ENCODE measurements at places on chromosomes 1 and 21.

DNA sequence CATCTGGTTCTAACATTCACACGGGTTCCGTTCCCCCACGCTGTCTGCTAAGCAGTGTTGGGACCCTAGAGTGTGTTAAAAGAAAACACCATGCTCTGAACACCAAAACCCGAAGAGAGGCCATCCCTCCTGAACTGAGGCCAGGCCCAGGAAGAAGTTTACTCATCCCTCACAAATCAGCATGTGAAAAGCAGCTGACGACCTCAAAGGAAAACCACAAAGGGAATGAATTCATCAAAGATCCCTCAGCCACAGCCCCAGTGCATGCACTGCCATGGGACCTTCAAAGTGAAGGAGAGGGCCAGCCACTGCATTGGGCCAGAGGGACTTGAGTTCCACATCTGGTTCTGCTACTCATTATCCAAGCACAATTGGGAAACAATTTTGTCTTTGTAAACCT lies 7.0 kb upstream of the PSEN2 start:
- DNase-seq = no peak

DNA sequence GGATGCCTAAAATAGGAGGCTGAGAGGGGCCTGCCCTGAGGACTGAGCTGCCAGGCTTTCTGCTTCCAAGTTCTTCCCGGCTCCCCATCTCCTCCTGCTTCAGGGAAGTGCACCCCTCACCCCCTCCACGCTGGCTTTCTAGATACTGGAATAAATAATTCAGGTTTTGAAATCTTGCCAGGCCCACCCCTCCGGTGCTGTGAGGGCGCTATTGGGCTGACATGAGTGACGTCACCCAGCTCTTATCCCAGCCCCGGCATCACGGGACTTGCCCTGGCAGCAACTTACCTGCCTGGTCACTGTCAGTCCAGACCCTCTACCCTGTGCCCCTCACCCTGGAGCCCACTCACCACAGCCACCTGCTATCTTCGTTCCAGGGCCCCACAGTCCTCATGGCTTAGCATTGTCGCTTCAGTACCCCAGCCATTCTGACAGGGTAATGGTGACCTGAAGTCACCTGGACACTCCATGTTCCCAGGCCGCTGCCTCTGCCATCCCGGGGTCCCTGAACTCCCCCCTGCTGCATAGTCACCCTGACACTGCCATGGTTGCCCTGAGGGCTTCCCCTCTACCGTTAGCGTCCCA lies 819 bp upstream of the GPR3 start:
- DNase-seq = no peak

DNA sequence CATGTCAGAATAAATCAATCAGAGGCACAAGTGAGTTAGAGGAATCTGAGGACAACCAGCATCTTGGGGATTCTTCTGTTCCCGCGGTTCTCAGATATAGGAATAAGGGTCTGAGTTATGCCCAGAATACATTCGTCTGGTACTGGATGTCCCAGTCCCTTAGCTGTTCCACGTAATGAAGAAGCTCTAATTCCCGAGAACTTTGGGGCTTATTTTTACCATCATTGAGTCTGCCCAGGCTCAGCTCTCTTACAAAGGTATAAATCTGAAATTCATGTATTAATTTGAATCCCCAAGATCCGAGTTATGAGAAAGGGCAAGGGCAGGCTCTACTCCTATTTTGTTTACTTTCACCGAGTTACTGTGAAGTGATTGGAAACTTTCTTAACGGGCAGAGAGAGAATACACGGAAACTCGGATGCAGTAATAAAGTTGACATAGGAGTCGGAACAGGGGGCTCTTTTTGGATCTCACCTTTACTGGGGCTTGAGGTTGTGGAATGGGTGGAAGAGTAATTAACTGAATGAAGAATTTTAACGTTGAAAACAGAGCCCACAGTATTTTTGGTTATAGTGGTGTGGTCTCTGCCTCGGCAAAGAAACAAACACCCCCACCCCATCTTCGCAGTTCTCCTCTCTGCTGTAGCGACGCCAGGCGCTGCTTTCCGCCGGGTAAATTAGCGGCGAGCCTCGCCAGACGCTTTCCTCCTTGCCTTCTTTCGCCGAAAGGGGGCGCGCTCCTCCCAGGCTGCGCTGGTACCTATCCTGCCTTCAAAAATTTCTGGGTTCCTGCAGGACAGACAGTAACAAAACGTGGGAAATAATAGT lies 7.1 kb downstream of the PRRX1 start:
- DNase-seq = peak; percentile 85

GRCh38 chr1:234963904-234964702 lies 164.5 kb downstream of the TOMM20 start:
- no peak for DNase-seq

DNA sequence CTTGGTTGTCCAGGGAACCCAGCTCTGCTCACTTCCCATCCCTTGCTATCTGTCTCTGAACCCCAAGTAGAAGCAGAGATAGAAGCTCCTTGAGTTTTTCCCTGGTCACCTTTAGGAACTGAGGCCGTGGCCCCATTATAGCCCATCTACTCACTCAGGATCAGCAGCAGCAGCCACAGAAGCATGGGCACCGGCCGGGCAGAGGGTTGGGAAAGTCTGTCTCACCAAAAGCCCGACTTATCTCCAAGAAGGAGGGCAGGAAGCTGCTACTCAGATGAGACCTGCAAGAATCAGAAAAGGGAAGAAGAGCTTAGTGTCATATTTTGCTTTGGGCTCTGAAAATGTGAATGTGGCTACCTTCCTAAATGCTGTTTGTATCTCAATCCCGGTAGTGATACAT lies 264 bp downstream of the FCRL3 start:
- DNase-seq = no peak

DNA sequence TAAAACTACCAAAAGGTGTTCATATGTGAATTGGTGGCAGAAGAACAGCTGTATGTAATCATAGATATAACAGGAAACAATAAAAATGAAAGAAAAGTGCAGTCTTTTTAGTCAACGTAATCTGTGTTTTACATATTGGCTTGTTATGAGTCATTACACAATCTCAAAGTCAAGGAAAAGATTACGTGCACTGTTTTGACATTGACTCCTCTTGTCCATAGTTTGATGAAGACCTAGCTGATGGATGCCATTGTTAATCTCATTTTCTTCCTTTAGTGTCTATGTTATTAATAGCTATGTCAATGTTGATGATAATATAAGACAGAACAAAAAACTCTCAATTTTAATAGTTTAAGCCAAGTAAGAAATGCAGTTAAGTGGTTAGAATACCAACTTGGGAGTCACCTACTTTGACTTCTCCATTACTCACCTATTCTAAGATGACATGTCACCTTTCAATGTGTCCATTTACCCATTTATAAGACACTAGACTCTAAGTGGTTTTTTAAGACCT lies 84.5 kb upstream of the SAMSN1 start:
- DNase-seq = no peak

GRCh38 chr1:233614173-233614742 lies 352 bp downstream of the KCNK1 start:
- peak; percentile 22 for DNase-seq

DNA sequence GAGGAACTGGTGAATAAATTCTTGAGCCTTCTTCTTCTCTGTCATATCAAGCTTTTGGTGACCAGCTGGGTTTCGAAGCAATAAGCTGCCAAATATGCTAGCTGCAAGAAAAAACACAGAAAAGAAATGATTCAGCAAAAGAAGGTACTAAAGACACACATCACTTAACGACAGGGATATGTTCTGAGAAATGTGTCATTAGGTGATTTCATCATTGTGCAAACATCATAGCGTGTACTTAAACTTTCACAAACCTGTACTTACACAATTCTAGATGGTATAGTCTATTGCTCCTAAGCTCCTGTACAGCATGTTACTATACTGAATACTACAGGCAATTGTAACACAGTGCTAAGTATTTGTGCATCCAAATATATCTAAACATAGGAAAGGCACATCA lies 2.9 kb upstream of the MTF1 start:
- DNase-seq = no peak

DNA sequence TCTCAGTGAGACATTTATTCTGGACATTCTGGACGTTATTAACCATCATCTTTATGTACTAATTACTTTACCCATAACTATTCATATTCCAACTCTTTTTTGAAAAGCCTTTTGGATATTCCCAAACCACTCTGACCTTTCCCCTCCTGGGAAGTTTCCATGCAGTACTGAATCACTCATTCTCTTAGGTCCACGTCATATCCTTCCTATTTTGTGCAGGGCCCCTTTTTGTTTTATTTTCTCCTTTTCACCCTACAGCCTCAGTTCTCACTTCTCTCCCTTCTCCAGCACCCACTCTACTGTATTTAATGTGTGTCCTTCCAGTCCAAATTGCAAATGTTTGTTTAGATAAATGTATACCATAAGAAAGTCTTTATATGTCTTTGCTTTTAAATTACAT lies 16.4 kb upstream of the ATP1A1 start:
- no peak for DNase-seq

DNA sequence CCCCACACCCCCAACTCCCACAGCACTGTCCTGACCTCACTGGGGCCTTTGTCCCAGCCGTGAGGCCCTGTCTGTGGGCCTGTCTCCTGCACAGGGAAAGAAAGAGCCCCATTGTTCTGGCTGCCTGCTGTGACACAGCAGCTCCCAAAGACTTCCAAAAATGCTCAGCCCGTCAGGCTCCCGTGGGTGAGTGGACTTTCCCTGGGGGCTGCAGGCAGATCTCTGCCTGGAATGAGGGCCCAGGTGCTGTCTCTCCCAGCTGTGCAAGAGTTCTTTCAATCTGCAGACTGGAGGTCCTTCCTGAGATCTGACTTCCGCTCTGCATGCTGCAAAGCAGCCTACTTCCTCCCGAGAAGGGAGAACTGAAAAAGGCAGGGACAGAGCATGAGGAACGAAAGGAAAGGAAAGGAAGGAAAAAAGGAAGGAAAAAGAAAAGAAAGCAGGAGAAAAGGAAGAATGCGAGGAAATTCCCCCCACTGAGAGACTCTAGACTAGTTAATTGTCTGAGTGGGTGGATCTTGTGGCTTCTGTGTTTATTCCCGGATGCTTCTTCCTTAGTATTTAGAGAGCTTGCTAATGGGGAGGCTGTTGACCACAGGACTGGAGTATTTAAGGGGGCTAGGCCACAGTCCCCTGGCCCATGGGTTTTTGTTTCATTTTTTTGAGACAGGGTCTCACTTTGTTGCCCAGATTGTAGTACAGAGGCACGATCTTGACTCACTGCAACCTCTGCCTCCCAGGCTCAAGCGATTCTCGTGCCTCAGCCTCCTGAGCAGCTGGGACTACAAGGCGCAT lies 15.0 kb downstream of the NES start:
- no peak for DNase-seq

- no peak for DNase-seq
These were observed 451.2 kb upstream of the ADGRL4 start for GRCh38 chr1:79457562-79458224.

- DNase-seq = no peak
These were observed 376.9 kb downstream of the HHIPL2 start for GRCh38 chr1:222171005-222171404.

DNA sequence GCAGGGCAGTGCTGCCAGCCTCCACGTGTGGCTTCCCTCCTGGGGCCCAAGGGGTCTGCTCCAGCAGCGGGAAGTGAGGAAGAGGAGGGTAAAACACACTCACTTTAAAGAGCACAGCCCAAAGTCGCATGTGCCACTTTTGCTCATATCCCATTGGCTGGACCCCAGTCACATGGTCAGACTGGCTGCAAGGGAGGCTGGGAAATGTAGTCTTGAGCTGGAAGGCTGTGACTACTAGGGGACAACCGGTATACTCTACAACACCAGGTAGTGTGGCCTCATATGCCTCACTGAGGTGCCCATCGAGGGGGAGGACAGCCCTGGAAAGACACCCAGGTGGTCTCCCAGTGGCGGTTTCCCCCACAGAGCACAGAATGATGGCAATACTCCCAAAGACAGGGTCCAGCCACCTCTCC lies 45.2 kb downstream of the CAMK2N1 start:
- DNase-seq = peak; percentile 49

DNA sequence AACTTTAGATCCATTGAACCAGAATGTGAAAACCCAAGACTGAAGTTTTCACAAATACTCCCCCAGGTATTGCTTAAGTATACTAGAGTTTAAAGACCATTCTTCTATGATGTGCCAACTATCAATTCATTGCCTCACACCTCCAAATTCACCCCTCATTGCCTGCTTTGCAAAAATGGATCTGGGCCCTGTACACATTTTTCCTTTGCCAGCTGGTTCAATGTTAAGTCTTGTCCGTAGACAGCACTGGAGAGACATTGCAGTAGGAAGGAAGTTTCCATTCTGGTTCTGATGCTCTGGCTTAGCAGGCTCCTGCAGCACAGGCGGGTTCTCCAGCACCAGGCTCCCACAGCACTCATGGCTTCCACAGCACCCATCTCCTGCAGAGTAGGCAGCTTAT lies 130.0 kb downstream of the PROX1 start:
- no peak for DNase-seq

DNA sequence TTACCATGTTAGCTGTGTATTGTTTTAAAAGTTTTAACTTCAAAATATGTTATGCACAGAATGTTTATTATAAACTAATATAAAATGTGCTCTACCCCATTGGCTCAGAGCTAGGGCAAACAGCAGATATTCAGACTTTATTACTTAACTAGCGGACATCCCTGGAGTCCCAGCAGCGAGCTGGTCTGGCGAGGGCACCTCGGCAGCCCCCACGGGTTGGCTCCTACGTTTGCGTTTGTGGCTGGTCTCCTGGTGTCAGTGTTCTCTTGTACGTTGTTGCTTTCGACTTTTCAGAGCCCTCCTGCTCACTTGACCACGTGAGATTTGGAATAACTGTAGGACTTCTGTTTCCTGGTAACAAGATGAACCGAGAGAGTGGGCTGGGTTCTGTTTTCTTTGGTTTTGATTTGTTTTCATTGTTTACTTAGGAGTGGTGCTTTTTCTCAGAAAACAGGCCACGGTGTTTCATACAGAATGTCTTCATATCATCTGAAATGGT lies 44.5 kb downstream of the CBS start:
- no peak for DNase-seq

Measured in nephron progenitor cell (in vitro differentiated cells).